ENCODE measurements at places on chromosomes 16 and 17. TPM values are rescaled to one million over a fixed set of nuclear protein-coding genes. Genes with fewer than 3 reads are reported as not detected.

OTOP3 gene
- total RNA-seq: not detected

PIMREG gene
- 0.75 TPM for total RNA-seq

GRCh38 chr17:8918807-8919465 lies 46.6 kb downstream of the PIK3R5 start:
- no peak for DNase-seq

DNA sequence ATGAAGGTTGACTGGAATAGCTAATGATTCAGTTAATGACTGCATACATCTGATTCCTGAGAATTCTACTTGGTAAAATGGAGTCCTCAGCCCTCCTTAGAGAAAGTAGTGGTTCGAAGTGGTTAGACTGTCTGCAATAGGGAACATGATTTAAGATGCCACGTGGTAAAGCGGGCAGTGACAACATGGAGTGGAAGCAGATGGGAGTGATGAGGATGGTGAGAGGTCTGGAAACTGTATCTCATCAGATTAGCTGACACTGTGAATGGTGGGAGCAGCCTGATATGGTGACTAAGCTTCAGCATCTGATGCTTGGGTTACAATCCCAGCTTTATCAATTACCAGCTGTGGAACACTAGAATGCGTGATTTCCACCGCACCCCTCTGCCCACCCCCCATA lies 8.4 kb downstream of the CDH11 start:
- no peak for DNase-seq

DNA sequence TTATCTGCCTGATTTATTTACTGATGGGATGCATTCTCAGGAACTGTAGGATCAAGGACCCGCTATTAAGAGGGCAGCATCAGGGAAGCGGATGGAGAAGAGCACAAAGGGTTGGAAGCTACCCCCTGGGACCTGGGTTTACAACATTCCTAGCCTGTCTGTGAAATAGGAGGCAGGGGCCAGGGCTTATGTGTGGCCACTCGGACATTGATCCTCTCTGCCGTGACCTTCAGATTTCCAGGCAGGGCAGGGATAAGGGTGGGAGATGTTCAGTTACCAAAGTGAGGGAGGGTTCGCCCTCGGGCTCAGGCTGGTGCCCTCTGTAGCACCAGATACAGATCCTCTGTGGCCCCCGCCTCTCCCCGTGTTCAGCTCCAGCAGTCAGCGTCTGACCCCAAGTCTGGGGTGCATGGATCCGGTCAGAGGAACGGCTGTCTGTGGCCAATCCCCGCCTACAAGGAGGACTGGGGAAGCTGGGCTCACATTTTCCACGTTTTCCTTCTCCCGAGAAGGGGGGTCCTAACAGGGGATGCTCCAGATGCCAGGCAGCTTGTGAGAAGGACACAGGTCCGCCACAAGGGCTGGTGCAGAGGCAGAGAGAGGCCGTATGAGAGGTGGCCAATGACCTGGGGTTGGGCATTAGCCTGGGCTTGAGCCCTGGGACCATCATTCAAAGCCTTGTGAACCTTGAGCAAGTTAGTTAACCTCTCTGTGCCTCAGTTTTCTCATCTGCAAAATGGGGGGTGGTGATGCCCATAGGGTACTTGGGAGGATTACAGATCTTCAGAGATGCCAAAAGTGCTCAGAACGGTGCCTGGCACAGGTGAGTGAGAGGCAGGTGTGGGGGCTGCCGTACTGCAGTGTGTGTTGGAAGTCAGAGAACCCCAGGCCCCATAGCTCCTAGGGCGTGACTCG lies 48.3 kb downstream of the ATP2C2 start:
- no peak for DNase-seq

- DNase-seq: no peak
Observed at GRCh38 chr17:11245791-11246190, 4.8 kb downstream of the SHISA6 start.
